Keratinocyte (primary cell): ENCODE measurements at places on chromosomes 13 and 19. TPM values are rescaled to one million over a fixed set of nuclear protein-coding genes. Genes with fewer than 3 reads are reported as not detected.
A peak's percentile ranks its signal among the peaks of the same experiment; 100 is the strongest.

- H3K4me3 ChIP-seq = peak overlapping the region; percentile 25
- peaks cover 64% of the 10 kb centered on the region for H3K4me1 ChIP-seq
- no peak for DNase-seq
- no peaks in the 10 kb centered on the region for H3K27me3 ChIP-seq
- no peak overlapping the region for H3K27ac ChIP-seq
- H3K36me3 ChIP-seq = peaks cover 4% of the 10 kb centered on the region
These were observed 51.0 kb downstream of the LYL1 start for GRCh38 chr19:13051557-13052165.

Gene WDR87
- not detected in 3 replicates for polyA plus RNA-seq

DNA sequence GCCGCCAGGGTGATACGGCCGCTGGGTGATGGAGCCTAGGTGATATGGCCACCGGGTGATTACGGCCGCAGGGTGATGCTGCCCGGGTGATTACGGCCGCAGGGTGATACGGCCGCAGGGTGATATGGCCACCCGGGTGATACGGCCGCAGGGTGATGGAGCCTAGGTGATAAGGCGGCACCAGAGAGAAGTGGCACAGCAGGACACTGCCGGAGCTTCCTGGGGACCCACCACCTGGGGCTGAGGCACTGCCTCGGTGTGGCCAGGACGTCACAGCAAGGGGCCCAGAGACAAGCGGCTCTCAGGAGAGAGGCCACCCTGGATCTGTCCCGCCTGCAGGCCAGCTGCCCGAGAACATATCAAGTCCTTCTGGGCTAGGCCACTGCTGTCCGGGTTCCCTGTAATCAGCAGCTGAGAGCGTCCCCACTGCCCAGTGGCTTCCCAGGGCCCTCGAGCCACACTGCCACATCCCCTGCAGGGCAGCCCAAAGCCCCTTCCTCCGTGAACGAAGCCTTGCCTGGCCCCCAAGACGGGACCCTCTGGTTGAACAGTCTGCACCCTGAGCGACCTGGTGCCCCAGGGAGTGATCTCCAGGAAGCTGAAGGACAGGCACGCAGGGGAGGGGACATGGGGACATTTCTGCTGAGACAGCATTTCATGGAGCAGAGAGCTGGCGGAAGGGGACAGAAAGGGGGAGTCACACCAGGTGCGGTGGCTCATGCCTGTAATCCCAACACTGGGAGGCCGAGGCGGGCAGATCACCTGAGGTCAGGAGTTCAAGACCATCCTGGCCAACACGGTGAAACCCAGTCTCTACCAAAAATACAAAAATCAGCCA is 22.1 kb downstream of the ZNF787 start:
- no peak overlapping the region for H3K4me3 ChIP-seq
- no peak overlapping the region for H3K27ac ChIP-seq

DNA sequence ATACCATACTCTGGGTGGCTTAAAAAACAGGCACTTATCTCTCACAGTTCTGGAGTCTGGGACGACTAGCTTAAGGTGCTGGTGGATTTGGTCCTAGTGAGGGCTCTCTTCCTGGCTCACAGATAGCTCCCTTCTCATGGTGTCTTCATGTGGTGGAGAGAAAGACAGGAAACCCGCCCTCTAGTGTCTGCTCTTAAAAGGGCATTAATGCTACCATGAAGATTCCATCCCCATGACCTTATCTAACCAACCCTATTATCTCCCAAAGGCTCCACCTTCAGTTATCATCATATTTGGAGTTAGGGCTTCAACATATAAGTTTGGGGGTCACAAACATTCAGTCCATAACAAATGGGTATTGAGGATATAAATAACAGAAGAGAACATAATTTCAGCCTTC is 139.4 kb downstream of the HS6ST3 start:
- DNase-seq = no peak
- no peak overlapping the region for H3K4me3 ChIP-seq
- no peak overlapping the region for H3K27ac ChIP-seq
- H3K27me3 ChIP-seq = no peaks in the 10 kb centered on the region
- H3K36me3 ChIP-seq = no peaks in the 10 kb centered on the region
- H3K4me1 ChIP-seq = no peaks in the 10 kb centered on the region

Gene TNPO2
- 75.3 to 115 TPM (median 105 TPM) in 3 replicates for polyA plus RNA-seq
